ENCODE measurements at places on chromosomes 1 and 21.

GRCh38 chr21:27419153-27419552, 452.3 kb upstream of the ADAMTS5 start:
- DNase-seq: no peak

DNA sequence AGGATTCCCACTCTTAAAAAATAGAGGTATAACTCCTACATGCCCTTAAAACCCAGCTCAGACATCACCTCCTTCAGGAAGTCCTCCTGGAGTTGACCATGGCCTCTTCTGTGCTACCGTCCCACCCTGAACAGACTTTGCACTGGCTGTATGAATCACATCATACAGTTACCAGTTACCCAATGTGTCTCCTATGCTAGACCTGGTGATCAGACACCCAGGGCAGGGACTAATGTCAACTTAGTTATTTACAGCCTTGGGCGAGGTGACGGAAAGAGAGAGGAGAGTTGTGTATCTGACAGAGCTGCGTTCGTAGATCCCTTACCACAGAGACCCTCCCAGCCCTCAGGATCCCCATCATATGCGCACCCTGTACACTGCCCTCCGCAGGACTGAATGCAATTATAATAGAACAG, 72.7 kb downstream of the SLC66A1 start:
- no peak for DNase-seq

GRCh38 chr21:41410767-41411448, 15.1 kb upstream of the MX1 start:
- DNase-seq: no peak

- DNase-seq: no peak
Observed at GRCh38 chr1:24714859-24715520, 30.3 kb upstream of the CLIC4 start.

DNA sequence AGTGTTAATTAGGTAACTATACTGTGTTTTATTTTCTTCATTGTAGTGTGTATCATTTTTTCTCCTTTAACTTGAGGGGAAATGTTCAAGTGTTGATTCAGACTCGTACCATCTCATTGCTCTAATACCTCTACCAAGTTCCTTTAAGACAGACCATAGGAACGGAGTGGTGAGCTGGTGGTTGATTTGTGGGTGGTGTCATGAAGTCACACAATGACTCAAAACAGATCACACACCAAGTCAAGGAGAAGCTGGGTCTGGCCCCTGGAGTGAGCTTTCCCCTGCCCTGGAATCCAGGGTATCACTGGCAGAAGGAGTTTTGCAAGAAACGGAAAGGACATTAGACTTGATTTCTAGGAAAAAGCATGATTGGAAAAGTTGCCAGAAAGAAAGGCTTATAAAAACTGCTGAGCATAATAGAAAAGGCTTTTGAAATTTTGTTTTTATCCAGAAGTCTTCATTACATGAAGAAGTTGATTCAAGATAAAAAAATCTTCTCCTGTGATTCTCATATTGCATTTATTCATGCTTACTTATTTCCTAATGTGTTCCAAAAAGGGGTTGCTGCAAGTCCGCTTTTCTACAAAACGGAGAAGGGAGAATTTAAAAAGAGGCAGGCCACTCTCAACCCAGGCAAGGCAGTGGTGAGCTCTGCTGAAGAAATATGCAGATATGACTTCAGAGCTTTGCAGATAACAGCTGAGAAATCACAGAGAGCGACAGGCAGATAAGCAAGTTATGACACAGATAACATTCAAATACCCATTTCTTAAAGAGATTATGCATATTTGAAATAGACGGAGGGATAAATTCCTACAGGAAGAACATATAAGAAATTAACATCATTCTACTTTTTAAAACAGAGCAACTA, 79.7 kb downstream of the TBX19 start:
- no peak for DNase-seq

Data from HTR-8/SVneo (cell line).